ENCODE measurements at places on chromosomes 2 and 18.

DNA sequence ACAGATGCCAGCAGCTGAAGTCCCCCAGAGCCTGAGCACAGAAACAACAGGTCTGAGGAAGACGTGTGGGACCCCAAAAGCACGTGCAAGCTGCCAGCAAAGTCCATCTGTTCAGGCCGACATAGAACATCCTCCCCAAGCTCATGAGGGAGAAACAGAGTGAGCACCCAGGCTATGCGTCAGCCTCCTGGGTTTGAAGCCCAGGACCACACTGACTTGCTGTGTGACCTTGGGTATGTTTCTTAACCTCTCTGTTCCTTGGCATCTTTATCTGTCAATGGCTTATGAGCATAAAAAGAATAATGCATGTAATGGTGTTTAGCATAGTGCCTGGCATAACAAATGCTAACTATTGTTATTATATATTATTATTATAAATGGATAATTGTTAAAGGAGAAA is 40.3 kb downstream of the COL4A4 start:
- DNase-seq = no peak

GRCh38 chr2:218839430-218839829 is 7.8 kb upstream of the PRKAG3 start:
- DNase-seq = no peak

DNA sequence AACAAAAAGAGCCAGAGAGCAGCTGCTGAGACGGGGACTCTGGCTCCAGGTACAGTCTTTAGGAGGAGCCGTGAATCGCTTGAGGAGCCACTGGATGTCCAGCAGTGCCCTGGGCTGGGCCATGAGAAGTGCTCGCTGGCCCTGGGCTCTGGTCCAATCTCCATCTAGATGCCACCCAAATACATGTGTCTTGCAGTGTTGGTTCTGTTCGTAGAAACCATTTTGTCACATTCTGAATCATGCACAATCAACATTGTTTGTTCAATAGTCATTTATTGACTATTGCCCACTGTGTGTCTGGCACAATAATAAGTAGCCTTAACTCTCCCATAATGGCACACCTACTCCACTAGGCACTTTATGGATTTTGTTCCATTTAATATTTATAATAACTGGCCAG is 26.1 kb downstream of the TYMS start:
- DNase-seq = no peak

- DNase-seq = no peak
Observed at GRCh38 chr2:16717477-16717876, 51.8 kb upstream of the CYRIA start.

- DNase-seq = no peak
Observed at GRCh38 chr18:68991286-68991685, 193.4 kb downstream of the CCDC102B start.

GRCh38 chr2:12430407-12431133 is 286.2 kb upstream of the TRIB2 start:
- DNase-seq = no peak

DNA sequence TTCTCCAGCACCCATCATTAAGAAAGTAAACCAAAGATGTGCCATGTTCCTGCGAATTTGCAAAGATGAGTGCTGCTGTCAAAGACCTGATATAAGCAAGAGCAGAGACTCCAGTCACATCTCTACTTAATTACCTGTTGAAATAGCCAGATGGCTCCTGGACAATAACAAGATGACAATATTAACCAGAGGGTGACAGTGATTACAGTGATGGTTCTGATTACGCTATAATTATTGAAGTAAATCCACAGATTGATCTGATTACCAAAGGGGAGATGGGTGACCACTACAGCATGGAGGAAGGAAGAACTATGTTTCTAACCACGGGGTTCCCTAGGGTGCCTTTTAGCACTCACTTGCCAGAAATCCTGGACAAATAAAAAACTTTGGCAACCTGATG is 36.5 kb upstream of the AFF3 start:
- no peak for DNase-seq

- DNase-seq = no peak
Observed at GRCh38 chr2:162385536-162385935, 41.6 kb downstream of the GCA start.

DNA sequence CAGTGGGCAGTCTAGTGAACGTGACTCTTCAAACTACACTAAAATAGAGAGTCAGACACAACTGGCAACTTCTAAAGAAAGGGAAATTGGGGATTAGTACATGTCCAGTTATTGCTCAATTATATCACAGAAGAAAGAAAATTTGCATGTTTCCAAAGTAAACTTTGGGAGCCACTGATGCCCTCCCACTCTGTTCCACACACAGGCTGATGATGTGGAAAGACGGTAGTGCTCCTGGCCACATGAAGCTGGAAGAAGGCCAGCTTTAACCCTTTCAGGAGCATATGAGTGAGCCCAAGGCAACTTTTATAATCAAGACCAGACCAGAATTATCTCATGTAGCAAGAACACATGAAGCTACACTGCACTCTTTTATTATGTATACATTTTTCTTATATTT is 141.0 kb downstream of the NR4A2 start:
- DNase-seq = peak; percentile 3

DNA sequence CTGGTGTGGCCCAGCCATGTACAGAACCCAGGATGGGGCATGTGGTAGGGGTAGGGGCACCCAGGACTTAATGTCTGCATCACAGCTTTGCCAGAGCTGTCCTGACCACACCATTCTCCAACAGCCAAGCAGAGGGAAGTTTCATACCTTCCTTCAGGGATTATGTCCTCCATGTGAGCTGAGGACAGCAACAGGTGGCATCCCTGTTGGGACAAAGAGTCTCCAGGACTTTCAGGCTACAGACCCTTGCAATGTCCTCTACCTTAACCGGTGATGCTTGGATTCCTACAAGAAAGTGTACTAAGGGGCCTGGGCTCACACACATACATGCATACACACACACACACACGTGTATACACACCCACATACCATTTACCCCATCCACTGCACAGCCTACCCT is 227.0 kb upstream of the SIX2 start:
- DNase-seq = no peak

- no peak for DNase-seq
Observed at GRCh38 chr2:65165558-65165957, 35.7 kb upstream of the RAB1A start.

DNA sequence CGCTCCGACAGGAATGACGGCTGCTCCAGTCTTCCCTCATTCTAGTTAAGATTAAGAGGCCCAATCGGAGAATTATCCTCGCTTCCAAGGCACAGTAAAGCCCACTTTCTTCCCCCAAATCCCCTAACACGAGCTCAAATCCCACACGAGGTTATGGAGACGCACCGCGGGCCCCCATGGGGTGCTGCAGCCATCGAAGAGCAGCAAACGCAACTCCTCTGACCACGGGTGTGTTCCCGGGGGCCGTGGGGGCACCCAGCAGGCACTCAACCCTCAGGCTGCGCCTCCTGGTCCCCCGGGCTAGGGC is 446 bp downstream of the COPS9 start:
- DNase-seq = no peak

DNA sequence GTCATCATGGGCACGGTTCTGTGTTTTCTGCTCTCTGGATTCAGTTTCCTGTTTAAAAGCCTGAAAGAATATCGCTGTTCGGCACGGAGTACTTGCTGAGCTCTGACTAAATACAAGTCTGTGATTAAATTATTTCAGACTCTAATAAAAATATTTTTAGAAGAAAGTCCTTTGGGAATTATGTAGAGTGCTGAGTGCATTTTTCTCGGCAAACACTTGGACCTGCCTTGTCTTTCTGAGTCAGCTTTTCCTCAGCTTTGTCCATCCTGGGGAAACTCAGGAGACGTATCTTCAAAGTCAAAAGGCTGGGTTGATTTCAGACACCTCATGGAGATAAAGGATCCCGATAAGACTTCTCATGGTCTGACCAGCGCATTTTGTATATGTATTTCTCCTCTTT is 45.9 kb downstream of the IL1R2 start:
- no peak for DNase-seq

- DNase-seq = no peak
Observed at GRCh38 chr2:97701186-97701585, 12.2 kb upstream of the ZAP70 start.

- DNase-seq = no peak
Observed at GRCh38 chr2:65622951-65623535, 190.6 kb upstream of the SPRED2 start.

DNA sequence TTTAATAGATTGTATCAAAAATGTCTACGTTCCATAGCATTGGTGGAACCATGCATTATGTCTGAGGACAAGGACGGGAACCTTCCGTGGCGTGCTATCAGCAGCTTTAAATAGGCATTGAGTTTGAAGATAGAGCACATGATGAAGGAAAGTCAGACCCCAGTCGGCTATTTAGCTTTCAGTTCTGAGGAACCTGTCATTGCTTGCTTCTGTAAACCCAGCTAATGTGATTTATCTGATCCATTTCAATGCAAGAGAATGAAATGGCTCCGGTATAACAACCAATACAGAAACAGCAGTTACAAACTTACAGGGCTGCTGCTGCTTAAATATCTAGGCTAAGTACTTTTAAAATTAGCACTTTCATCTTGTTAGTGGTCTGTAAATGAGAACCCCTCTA is 503.3 kb downstream of the RNF144A start:
- DNase-seq = no peak

DNA sequence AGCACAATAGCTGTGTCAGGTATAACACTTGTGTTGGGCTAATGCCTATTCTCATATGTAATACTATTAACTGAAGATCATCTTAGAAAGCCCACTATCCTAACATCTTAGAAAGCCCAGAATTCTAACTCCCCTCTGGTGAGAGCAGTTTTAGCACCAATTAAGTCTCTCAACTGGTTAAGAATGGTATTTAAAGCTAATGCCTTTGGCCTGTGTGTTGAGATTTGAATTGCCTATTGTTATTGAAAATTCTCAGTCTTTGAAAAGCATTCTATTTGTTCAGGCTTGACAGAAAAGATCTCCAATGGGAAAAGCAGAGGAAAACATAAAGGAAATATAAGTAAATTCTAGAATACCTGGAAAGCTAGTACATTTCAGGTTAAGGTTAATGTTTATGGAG is 352.5 kb downstream of the ARHGAP15 start:
- no peak for DNase-seq

Data from NCI-H2081 (cell line).